ENCODE measurements at places on chromosomes 6 and 20. TPM values are rescaled to one million over a fixed set of nuclear protein-coding genes. Genes with fewer than 3 reads are reported as not detected.
A peak's percentile ranks its signal among the peaks of the same experiment; 100 is the strongest.

AFG1L gene
- polyA plus RNA-seq: 6.8 TPM

UNC5CL gene
- polyA plus RNA-seq: 41.3 TPM

PNLDC1 gene
- polyA plus RNA-seq: 0.34 TPM

RNF146 gene
- polyA plus RNA-seq: 36.1 TPM

IL17F gene
- not detected for polyA plus RNA-seq

CST2 gene
- polyA plus RNA-seq: not detected

COL11A2 gene
- 2.3 TPM for polyA plus RNA-seq

CYP21A2 gene
- 8.2 TPM for polyA plus RNA-seq

DNA sequence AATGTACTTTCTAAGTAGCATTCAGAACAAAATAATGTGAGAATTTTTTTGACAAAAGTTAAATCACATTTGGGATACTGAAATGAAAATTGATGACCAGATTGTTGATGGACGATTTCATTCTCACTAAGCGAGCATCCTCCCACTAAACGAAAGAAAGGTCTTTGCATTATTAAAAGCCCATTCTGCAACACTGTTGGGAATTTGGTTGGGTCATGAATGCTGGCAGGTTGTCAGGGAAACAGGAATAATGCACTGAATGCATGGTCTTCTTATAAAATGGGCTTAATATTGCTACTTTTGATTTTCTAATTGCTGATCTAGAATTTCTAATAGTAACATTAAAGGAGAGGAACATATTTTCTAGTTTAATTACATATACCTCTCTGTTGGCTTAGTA, 229.8 kb downstream of the NKAIN2 start:
- H3K27ac ChIP-seq: no peak overlapping the region
- no peak for DNase-seq
- no peaks in the 10 kb centered on the region for H3K4me1 ChIP-seq
- no peak overlapping the region for H3K4me3 ChIP-seq
- no peaks in the 10 kb centered on the region for H3K36me3 ChIP-seq
- no peaks in the 10 kb centered on the region for H3K27me3 ChIP-seq

GRCh38 chr6:40349123-40349900, 237.9 kb downstream of the LRFN2 start:
- peak; percentile 26 for DNase-seq
- no peaks in the 10 kb centered on the region for H3K36me3 ChIP-seq
- no peak overlapping the region for H3K4me3 ChIP-seq
- H3K4me1 ChIP-seq: no peaks in the 10 kb centered on the region

DNA sequence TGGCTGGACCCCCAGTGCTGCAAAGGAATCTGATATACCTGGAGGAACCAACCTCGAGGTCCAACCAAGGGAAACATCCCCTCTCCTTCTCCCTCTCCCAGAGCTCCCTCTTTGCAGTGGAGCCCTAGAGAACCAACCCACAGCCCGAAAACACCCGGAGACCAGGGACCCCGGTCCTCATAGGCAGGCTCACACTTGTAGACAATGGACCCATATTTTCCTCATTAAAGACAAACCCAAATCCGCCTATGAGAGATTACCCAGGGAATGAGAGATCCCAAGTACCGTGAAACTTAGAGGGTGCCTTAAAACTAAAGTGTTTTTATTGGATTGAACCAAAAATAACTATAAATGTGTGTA, 9.6 kb upstream of the FOXF2 start:
- peaks cover 19% of the 10 kb centered on the region for H3K4me1 ChIP-seq
- no peak overlapping the region for H3K4me3 ChIP-seq
- H3K36me3 ChIP-seq: no peaks in the 10 kb centered on the region
- no peak overlapping the region for H3K27ac ChIP-seq
- peaks cover 63% of the 10 kb centered on the region for H3K27me3 ChIP-seq

DNA sequence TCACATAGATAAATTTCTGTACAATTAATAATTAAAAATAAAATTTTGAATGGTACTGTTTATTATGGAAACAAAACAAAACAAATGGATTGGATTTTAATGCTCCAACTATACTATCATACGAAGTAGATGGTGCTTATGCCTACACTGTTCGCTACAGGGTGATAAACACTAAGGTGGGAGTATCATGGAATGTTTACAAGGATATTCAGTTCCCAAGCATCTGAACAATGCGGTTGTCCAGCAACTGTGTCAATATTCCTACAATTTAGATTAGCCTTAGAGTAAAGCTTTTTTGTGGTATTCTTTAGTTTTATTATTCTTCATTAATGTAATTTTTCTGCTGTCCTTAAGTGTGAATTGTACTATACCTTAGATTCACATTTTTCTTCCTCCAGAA, 105.1 kb downstream of the MMS22L start:
- H3K27me3 ChIP-seq: no peaks in the 10 kb centered on the region
- no peak overlapping the region for H3K4me3 ChIP-seq

GRCh38 chr6:47428288-47428687, 49.3 kb upstream of the CD2AP start:
- H3K27ac ChIP-seq: no peak overlapping the region
- H3K4me1 ChIP-seq: no peaks in the 10 kb centered on the region
- H3K27me3 ChIP-seq: no peaks in the 10 kb centered on the region
- H3K4me3 ChIP-seq: no peak overlapping the region

DNA sequence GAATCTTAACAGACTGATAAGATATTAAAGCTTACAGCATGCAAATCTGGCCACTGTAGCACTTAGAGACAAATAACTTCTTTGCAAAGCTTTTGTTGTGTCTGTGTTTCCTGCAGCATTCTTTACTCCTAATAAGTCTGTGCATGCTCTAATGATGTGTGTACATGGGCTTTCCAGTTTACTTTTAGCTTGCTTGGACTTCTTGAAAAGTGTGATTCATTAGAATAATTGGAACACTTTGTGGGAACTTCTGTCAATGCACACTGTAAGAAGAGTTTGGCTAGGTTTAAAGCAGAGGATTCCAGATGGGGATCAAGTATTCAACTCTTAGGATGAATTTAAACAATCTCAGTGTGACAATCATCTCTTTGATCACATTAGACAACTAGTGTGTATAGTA, 22.1 kb upstream of the TINAG start:
- H3K27ac ChIP-seq: no peak overlapping the region
- H3K4me3 ChIP-seq: no peak overlapping the region
- no peak for DNase-seq
- no peaks in the 10 kb centered on the region for H3K36me3 ChIP-seq

DNA sequence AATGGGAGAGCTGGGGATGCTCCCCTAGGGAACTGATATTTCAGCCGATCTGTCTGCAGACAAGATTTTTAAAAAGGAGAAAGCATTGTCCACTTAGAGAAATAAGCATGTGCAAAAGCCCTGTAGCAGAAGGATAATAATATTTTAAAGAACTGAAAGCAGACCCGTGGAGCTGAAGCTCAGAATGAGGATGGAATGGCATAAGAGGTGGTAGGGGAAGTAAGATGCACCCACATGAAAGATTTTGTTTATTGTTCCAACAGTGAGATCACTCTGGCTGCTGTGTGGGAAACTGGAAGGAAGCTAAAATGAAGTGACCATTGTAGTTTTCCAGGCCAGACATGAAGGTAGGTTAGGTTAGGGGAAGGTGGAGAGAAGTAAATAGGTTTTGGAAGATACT, 266.4 kb upstream of the PRDM1 start:
- no peak overlapping the region for H3K4me3 ChIP-seq
- no peaks in the 10 kb centered on the region for H3K36me3 ChIP-seq
- no peak overlapping the region for H3K27ac ChIP-seq
- H3K4me1 ChIP-seq: no peaks in the 10 kb centered on the region

DNA sequence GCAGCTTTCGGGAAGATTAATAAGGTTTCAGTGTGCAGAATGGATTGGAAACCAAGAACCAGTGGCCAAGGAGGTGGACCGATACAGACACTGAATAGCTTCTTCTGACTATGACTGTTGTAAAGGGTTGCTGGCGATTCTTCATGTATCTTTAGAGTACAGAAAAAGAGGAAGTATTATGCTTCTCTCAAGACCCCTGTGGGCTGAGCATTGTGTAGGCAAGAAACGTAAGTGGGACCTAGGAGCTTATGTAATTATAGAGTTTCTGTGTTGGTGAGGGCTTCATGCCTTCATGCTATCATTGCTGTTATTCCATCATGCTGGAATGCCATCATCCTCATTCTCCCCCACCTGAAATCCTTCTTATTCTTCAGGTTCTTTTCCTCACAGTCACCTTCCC, 105.4 kb upstream of the AKIRIN2 start:
- H3K4me3 ChIP-seq: no peak overlapping the region
- H3K27me3 ChIP-seq: no peaks in the 10 kb centered on the region
- no peak for DNase-seq
- no peak overlapping the region for H3K27ac ChIP-seq

DNA sequence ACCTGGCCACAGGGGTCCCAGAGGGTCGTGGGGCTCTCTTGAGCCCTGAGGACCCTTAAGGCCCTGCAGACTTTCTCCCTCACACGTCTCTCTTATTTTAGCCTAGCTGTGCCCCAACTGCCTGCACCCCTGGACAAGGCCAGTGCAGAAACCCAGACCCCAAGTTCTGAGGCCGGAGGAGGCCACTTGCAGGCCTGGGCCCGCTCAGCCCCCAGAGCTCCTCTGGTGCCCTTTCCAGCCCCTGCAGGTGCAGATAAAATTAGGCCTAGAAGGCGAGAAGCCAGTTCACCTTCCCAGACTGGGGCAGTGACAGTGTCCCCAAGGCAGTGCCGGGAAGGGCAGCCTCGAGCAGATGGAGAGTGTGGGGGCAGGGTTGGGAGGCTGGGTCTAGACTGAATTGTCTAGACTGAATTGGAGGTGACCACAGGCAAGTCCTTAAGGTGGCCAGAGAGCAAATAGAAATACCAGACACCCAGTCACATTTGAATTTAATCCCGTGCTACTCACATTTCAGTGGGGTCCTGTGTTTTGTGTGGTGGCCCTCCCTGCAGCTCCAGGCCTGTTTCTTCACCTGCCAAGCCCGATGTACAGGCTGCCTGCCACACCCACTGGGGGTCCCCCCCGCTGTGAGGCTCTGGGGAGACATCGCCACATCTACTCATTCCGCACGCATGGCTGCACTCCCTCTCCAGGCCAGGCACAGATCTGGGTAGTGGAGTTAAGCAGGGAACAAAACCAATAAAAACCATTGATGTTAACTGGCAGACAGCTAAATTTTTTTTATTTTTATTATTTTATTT, 8.6 kb upstream of the IP6K3 start:
- no peak for DNase-seq
- no peaks in the 10 kb centered on the region for H3K36me3 ChIP-seq
- no peak overlapping the region for H3K4me3 ChIP-seq
- H3K27ac ChIP-seq: no peak overlapping the region
- no peaks in the 10 kb centered on the region for H3K27me3 ChIP-seq

GRCh38 chr6:156832231-156832647, 55.1 kb downstream of the ARID1B start:
- H3K4me1 ChIP-seq: peaks cover 6% of the 10 kb centered on the region
- no peak overlapping the region for H3K4me3 ChIP-seq
- no peak overlapping the region for H3K27ac ChIP-seq
- no peaks in the 10 kb centered on the region for H3K27me3 ChIP-seq

GRCh38 chr6:135675026-135675425, 176.5 kb upstream of the PDE7B start:
- DNase-seq: no peak
- H3K27me3 ChIP-seq: no peaks in the 10 kb centered on the region
- no peak overlapping the region for H3K27ac ChIP-seq
- no peaks in the 10 kb centered on the region for H3K4me1 ChIP-seq

DNA sequence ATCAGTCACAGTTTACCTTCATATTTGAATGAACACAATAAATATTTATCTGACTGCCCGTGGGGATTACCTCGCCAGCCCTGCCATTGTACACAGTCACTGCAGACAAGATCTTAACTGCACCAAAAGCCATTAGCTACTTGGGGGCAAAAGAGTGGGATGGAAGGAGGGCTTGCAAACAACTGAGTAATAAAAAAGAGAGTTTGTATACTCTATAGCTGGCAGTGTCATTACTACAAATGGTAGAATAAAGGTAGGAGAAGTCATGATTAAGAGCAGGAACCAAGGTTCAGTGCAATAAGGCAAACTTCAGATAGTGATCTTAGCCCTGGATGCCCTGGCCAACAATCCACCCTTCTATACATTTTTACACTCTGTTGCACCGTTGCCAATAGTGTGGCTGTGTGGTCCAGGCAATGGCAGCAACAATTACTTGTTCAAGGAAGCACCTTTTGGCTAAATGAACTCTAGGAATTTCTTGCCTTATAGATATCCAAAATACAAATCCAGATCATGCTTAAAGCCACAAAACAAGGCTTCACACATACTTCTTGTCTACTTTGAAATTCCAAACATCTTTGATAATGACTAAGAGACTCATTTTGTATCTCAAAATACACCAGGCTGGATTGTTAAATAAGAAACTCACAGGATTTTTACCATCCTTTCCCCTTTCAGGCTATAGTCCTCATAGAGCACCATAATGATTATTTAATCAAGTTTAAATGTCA, 955.4 kb upstream of the ADGRB3 start:
- no peaks in the 10 kb centered on the region for H3K27me3 ChIP-seq
- H3K4me3 ChIP-seq: no peak overlapping the region
- H3K4me1 ChIP-seq: no peaks in the 10 kb centered on the region

DNA sequence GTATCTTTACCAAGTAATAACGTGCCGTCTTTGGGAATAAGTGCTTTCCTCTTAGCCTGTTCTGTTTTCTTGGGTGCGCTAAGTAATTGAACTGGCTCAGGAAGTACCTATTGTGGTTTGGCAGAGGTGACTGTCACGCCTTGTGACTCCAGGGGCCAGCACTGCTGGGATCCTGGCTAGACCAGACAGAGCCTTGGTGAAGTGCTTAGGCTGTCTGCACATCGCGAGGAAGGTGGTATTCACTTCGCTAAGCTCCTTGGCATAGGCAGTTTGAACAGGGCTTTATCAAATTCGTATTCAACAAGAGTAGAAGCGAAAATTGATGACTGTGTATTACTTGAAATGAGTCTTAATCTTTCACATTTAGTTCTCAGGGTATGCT, 17.6 kb downstream of the PRDM1 start:
- peak overlapping the region; percentile 13 for H3K27ac ChIP-seq
- no peaks in the 10 kb centered on the region for H3K4me1 ChIP-seq
- no peak overlapping the region for H3K4me3 ChIP-seq
- DNase-seq: no peak

All from kidney (tissue), 22 donors.